Central memory CD8-positive, alpha-beta T cell (primary cell): ENCODE measurements at places on chromosomes 11 and 22.

- no peak for DNase-seq
Measured at GRCh38 chr11:62687508-62688396, 1.6 kb downstream of the LRRN4CL start.

DNA sequence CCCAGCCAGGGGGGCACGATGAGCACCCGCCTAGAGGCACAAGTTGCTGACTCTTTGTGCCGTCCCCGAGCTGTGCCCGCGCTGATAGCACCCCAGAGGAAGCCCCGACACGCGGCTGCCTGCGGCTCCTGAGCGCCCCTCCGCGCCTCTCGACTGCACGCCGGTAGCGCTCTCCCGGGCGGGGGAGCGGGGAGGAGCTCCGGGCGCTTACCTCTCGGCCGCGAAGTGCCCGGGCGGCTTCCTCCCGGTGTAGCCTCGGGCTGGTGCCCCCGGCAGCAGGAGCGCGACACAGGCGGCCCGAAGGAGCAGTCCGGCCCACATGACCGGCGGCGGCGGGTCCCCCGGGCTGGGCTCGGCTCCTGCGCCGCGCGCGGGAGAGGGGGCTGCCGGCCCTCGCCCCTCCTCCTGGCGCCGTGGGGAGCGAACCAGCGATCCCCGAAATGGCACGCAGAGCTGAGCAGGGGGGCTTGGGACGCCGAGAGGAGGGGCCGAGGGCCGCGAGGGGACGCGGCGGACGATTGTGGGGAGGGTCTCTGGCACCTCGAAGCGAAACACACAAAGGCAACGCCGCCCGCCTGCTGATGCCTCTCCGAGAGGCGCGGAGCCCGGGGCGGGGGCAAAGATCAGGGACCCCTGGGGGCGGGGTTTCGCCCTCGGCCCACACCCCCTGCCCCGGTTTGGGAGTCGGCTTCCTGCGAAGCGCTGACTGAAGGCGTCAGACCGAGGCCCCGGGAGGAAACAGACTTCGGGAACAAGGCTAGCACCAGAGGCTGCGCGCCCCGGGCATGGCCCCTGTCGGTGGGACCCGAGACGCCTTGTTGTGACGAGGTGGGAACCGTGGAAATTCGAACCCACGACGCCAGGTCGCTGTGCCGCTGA is at the start of gene VWCE:
VWCE (minus strand) TSS at position 600 of the 879 bp plus-strand sequence; CDS start at position 321, 279 bp downstream.
- DNase-seq: peak; percentile 47

DNA sequence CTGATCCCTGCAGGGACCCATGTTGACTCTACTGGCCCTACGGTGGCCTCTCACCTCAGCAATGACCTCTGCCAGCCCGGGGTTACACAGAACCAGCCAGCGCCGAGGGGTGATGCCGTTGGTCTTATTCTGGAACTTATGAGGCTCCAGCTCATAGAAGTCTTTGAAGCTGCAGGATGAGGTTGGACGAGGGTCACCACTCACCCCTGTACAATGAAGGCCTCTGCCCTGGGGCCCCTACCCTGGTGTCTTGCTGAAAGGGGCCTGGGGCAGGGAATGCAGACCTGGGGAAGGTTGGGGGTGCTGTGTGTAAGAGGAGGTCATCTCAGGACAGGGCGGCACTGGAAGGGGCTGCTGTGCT is 6.8 kb downstream of the PYGM start:
- DNase-seq: no peak

GRCh38 chr22:45515676-45516075 is 13.0 kb downstream of the FBLN1 start:
- DNase-seq: no peak

DNA sequence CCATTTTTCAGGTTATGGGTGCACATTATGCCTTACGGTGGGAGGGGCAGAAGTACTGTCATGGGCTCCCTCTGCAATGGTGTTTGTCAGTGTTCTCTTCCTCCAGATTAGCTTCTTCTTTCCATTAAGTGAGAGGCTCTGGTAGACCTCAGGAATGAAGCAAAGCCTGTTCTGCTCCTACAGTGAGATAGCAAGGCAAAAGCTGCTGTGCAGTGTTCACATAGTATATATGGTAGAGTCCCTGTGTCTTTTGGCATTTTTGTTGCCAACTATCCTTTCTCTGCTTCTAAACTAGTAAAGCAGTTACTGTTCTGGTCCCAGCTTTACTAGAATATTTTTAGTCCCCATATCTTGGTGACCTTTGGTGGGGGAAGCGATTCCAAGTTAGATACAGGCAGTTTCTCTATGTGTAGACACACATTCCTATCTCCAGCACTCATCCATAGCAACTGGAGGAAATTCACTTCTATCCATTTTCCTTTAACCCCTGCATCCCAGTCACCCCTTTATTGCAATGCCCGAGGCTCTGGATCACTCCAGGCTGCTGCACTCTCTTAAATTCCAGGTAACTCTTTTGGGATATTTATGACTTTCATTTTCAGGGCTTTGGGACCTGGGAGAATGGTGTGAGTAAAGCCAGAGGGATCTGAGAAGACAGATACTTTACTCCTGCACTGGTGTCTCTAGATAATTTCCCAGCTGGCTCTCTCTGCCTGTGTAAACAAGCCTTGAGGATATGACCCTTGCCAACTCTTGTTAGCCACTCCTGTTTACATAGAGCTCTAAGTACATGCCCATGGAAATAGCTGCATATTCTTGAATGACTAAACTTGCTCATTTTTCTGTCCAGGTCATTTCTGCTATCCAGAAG is 3.9 kb upstream of the TRIM34 start:
- no peak for DNase-seq

GRCh38 chr11:120401506-120401905 is 65.3 kb downstream of the ARHGEF12 start:
- DNase-seq: no peak
